ENCODE measurements at places on chromosomes 12 and 14.

DNA sequence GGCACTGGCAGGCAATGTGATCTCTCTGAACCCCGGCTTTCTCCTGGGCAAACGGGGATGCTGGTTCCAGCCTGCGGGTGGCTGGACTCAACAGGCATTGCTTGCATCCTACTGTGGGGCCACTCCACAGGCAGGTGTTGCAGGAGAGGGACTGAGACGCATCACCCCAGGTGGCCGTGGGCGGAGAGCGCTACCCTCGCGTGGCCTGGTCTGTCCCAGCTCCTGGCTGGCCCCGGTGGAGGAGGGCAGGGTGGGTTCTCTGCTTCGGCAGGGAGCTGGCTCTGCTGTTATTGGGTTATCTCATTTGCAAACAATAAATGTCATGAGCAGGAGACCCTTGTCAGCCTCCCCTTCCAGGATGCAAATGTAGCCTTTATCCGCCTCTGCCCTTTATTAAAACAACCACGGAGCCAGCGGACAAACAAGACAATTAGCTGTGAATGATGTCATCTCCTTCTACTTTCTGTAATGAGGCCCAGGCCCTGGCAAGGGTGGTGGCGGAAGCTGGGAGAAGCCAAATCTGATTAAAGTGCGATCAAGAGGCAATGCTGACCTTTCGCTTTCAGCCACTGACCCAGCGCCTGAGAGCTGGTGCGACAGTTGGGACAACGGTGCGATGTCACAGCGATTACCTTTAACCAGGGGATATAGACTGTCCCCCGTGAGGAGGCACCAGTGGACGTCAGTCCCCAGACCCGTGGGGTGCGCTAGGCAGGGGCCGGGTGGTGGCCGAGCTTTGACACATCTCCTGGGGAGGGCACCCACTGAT lies 161.8 kb downstream of the KIF26A start:
- DNase-seq = peak; percentile 69

GRCh38 chr14:66572826-66573225 lies 64.9 kb downstream of the GPHN start:
- DNase-seq = no peak

GRCh38 chr14:59852350-59852749 lies 18.2 kb downstream of the RTN1 start:
- no peak for DNase-seq

DNA sequence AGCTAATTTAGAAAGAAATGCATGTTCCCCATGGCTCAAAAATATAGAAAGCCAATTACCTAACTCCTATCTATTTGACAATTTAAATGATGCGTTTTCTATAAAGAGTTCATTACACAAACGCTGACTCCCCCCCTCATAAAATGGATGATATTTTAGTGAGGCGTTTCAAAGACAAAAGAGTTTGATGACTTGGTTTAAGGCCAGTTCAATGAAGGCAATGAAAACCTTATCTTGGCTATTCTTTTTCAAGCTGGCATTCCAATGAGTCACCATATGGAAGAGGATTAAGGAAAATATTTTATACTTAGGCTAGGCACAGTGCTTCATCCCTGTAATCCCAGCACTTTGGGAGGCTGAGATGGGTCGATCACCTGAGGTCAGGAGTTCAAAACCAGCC lies 62.7 kb downstream of the HMGA2 start:
- DNase-seq = peak; percentile 18

- no peak for DNase-seq
Measured at GRCh38 chr12:47863985-47864384, 40.8 kb downstream of the VDR start.

DNA sequence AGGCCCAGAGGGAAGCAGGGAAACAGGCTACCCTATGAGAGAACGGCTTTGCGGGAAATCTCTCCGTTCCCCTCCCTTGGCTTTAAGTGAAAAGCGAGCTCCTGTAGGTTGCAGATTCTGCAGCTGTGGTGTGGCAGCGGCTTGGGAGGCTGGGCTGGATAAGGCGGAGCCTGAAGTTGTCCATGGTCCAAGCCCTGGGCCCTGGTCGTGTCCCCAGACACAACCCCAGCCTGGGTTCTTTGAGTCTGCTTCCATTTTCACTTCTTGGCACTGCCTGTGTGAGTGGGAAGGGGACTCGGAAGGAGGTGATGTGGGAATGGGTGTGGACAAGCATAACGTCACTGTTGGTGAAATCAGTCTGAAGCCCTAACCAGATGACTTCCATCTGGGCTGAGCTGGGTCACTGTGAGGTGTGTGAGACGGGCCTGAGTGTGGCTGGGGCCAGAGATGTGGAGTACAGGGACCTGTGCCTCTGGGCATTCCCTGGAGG lies 43.0 kb upstream of the CTDSP2 start:
- DNase-seq = no peak

DNA sequence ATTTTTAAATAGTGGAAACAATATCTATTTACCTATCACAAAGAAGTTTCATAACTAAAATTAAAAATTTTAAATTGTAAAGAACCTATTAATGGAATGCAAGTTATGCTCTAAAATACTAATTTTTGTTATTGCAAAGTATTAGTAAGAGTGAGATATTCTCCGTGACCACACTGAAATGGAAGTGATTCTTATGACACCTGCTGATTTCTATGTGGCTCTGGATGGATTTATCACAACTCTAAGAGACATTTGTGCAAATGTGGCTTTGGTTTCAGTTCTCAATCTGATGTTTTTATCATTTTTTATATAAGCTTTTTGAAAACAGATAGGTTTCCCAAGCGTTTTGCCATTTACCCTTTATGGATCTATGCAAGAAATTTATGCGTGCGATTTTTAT lies 497.8 kb downstream of the NAV3 start:
- no peak for DNase-seq

DNA sequence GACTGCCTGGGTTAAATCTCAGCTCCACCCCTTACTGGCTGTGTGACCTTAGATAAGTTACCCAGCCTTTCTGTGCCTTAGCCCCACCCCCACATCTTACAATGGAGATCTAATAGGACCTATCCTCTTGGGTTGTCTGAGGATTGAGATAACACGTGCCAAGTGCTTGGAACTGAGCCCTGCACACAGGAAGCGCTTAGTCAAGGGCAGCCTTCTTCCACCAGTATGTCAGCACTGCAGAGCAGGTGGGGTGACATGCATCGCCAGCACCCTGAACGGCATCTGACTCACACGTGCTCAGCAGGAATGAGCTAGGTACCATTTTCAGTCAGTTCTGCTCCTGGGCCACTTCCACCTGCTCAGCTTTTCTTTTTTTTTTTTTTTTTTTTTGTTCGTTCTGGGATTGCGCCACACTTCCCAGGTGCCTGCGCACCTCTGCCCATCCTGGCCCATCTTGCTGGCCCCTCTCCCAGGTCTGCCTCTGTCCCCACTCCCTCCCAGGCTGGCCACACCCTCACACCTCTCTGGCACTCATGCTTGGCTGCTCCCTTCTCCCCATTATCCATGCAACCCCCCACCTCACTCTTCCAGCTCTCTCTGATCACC lies 19.6 kb downstream of the LGMN start:
- DNase-seq = no peak

DNA sequence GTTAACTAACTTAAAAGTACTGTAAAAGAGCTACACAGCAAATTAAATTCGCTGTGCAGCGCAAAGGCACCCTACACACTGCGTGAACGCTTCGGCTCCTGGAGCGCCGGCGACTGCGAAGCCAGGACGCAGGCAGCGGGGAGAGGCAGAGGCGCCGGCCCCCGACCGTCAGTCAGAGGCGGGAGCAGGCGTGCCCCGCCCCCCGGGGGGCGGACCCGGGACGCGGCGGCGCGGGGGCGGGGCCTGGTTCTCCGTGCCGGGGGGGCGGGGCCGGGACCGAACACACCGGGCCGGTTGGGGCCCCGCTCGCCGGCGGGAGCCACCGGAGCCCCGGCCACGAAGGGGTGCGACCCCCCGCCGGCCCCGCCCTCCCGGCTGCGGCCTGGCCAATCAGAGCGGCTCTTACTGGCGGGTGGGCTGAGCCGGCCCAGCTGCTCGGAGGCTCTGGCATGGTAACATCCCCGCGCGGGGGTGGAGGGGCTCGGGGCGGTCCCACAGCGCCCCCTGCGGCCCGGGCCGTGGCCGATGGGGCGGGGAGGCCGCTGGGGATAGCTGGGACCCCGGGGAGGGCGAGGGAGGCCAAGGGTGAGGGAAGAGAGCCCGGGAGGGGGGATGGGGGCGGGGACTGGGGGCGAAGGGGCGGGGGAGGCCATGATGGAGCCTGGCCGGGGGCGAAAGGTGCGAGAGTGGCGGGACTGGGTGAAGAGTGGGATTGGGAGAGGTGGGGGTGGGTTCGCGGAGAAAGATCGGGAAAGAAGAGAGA lies at the start of gene PRPF40B:
TSS of gene PRPF40B (plus strand) at position 420 of the 763 bp plus-strand sequence. CDS start at position 450, 30 bp downstream.
- peak; percentile 89 for DNase-seq

DNA sequence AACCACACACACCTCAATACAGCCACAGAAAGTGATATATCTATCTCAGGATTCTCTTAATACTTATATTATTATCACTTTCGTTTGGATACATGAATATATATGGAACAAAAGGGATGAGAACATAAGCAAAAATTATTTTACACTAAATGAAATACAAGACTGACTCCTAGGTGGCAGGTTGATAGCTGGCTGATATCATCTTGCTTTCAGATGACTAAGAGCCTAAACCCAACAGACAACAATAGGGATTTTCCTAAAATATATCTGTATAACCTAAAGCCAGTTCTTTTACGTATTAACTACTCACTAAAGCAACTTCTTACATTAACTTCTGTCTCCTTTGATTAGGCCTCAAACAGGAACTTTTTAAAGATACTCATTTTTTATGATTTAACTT lies 65.1 kb downstream of the BAZ1A start:
- no peak for DNase-seq

DNA sequence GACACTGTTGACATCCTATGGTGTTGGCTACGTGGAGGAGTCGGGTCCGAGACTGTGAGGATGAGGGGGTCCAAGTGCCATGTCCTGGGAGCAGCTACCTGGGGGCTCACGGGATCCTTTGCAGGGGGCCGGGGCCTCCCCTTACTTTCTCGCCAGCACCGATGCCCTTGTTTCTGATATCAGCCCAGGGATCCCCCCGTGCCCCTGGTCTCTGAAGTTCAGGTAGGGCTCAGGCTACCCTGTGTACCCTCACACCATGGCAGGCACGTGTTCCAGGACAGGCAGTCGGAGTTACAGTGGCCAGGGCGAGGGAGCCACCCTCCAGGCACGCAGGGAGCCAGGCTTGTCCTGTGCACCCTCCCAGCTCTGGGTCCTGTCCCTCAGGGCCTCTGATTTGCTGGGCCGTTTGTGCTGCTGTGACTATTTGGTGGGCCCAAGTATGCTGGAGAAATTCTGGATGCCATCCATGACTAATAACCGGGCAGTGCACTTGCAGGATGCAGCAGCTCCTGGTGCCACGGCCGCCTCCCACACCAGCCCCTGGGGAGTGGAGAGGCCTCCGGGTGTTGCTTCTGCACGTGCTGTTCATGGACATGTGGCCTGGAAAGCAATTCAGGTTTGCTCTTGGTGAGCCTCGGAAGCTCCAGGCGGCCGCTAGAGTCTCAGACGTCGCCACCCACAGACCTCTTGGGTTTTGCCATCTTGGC lies 93.1 kb upstream of the SFSWAP start:
- DNase-seq = no peak

- DNase-seq = no peak
Measured at GRCh38 chr14:20608383-20609110, 17.4 kb upstream of the RNASE12 start.

DNA sequence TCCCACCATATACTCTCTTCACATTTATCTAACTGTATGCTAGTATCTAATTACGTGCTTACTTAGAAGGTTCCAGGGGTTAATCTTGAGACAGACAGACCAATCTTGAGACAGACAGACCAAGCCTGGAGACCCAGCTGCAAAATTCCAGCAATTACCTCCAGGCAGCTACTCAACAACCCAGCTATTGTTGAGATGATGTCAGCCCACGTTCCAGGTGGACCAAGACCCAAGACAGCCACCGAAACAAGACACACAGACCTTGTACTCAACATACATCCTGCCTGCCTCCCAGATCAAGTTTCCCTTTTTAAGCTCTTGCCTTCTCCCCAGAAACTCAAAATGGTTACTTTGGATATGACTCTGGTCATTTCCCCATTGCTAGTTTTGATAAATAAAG lies 64.9 kb upstream of the VASH1 start:
- no peak for DNase-seq

DNA sequence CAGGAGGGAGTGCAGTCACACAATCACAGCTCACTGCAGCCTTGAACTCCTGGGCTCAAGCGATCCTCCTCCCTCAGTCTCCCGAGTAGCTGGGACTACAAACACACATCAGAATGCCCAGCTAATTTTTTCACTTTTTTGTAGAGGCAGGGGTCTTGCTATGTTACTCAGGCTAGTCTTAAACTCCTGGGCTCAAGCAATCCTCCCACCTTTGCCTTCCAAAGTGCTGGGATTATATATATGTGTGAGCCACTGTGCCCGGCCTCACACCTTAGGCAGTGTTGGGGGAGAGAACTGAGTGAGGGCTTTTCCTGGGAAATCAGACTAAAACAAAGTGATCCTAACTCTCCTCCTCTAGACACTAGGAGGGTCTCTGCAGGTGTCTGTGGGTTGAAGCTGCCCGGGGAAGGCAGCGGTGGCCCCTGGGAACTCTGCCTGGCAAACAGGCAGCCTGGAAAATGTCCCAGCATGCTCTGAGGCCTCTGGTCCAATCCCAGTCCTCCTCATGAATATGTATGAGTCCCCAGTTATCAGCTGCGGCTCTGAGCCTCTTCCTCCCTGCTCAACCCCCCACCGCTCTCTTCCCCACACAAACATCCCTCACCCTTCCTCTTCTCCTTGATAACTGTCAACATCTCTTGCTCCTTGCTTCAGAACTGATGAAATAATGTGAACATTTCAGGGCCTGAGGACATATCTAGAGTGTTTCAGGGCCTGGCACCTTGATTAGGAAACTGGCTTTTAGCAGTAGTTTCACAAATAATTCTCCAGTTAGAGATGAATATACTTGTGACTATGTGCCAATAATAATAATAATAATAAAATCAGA lies 7.9 kb upstream of the NAA25 start:
- DNase-seq = peak; percentile 61

DNA sequence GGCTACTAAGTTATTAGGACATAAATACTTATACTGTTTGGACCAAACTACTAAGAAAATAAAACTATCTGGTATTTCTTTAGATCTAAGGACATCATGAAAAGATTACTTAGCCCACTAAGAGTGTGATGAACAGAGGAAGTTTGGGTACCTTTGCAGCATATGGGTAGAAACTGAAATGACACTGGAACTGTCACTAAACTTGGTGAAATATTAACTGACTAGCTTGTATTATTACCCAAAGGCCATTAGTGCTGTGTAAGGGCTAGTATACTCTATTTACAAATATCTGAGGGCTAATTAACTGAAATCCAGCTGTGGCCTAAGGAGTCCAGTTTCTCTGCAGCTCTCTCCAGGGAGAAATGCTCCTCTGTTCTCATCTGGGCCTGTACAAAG lies 45.5 kb downstream of the PAWR start:
- DNase-seq = no peak

Data from WERI-Rb-1 (cell line).